Activated T-helper 2 cell treated with anti-CD3 and anti-CD28 coated beads, Interferon-gamma antibody, Interleukin-2, Interleukin-4, amounts not matched to agents 10 μg/mL and 5 μg/mL and 100 μg/mL, durations not matched to agents 14 hours and 24 hours and 36 hours (primary cell): ENCODE measurements at places on chromosomes 4 and X. TPM values are rescaled to one million over a fixed set of nuclear protein-coding genes. Genes with fewer than 3 reads are reported as not detected.

DNA sequence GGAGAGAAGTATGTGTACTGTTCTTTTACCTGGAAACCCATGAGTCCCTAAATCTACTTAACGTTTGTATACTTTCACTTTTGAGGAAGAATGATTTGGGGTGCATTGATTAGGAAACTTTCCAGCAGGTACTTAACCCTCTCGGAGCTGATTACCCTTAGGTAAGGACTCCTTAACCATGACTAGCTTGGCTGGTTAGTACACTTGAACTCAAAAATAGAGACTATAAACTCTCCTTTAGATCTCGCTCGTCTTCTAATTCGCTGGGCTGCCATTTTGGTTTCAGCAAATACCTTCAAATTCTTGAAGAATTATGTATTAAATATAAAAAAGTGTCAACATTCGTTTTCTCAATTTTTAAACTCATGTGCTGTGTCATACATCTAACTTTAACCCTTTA, 2.0 kb downstream of the USP9X start:
- no peak for DNase-seq

REELD1 gene
- total RNA-seq: not detected in 2 replicates

GRCh38 chr4:35872273-35872672, 372.0 kb downstream of the ARAP2 start:
- DNase-seq: no peak

SHROOM2 gene
- not detected in 2 replicates for total RNA-seq

DNA sequence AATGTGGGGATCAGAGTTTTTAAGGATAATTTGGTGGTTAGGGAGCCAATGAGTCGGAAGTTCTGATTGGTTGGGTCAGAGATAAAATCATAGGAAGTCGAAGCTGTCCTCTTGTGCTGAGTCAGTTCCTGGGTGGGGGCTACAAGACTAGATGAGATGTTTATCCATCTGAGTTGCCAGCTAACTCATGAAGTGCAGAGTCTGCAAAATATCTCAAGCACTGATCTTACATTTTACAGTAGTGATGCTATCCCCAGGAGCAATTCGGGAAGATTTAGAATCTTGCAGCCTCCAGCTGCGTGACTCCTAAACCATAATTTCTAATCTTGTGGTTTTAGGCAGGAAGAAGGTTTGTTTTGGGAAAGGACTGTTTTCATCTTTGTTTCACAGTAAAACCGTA, 565.8 kb upstream of the SPANXN1 start:
- no peak for DNase-seq

EFHC2 gene
- total RNA-seq: not detected in 2 replicates
